ENCODE measurements at places on chromosomes 5 and 9. TPM values are rescaled to one million over a fixed set of nuclear protein-coding genes. Genes with fewer than 3 reads are reported as not detected.
A peak's percentile ranks its signal among the peaks of the same experiment; 100 is the strongest.

- no peak for DNase-seq
These were observed 174.9 kb upstream of the PAPPA start for GRCh38 chr9:115978659-115979096.

DNA sequence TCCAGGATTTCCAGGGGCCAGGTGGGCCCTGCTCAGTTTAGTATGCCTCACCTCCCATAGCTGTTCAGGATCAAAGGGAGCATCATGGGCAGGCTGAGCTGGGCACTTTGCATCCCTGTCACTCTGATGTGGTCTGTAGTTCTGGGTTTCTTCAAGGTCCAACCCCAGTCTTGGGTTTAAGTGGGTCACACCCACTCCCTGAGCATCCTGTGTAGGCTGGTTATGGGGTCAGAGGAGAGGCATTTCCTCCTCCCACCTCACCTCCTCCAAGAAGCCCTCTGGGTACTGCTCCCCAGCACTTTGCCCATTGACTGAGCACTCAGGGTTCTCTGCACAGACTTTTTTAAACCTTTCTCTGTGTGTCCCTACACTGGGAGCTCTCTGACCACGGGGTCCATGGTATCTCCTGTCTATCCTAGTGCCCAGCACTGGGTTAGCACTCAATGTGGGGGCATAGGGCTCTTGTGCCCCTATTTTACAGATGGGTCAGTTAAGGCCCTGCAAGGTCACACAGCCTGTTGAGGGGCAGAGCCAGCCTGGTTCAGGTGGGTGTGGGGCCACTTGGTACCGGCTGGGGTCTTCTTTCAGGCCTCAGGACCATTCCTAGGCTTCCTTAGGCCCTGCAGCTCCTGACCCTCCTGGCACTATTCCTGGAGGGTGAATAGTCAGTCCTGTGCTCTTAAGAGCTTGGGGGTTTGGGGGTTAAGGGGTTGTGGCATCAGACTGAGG is 19.0 kb downstream of the CXXC5 start:
- DNase-seq, result no peak

DNA sequence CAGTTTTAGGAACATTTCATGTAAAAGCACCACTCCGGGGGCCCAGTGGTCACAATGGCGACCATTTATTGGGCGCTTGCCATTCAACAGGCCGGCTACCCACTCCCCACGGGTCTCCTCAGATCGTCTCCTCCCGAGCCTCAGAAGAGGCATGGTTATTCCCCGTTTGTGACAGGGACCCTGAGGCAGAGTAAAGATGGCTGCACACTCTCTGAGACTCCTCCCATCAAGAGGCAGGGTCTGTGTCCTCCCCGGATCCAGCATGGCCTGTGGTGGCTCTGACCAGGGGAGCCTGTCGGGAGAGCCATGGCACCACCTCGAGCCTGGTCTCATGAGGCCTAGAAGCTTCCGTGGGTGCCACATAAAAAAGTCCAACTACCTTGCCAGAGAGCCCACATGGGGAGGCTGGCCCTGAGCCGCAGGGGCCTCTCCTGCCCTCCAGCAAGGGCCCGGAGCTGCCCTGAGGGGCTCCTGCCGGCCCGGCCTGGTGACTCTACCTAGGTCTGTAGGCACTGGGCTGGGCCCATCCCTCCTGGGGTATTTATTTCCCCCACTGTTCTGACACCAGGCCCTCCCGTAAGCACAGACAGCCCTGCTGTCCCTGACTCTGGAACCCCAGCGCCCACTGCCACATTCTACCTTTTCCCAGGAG is 90.8 kb downstream of the VAV2 start:
- no peak for DNase-seq

GRCh38 chr5:139306197-139306596 is 12.7 kb downstream of the MATR3 start:
- DNase-seq, result no peak

DNA sequence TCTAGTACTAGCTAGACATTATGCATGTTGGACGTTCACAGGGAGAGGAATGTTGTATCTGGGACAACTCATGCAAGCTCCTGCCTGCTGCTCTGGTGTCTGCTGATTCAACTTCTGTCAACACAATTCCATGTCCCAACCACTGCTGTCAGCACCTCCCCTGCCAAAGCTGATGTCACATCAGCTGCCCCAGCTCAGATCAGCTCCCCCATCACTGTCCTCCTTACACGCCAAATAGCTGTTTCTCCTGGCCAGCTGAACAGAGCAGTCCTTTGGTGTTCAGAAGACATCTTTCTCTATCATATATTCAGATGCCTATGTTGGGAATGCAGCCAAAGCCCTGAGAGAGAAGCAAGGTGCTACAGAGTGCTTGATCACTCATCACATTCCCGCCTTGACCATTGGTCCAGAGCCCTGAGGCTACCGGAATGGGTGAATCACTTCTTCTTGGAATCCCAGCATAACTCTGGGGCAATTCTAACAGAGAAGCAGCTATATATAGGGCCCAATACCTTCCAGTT is 223.3 kb downstream of the SEC61B start:
- DNase-seq, result peak; percentile 82

GRCh38 chr5:113692466-113692865 is 179.0 kb downstream of the YTHDC2 start:
- no peak for DNase-seq

DNA sequence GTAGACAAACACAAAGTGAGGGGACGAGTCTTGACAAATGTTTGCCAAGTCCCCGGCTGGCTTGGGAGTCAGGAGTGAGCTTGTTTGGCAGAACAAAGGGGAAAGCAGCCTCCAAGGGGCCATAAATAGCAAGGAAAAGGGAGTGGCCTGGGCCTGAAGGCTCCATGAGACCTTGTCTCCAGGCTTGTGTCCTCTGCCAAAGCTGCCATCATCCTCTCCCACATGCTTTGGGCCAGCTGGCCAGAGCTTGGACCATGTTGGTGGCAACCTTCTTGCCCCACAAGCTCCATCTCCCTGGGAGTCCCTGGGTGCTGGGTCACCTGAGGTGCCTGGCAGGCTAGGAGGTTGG is 13.3 kb upstream of the PITX1 start:
- DNase-seq, result no peak

DNA sequence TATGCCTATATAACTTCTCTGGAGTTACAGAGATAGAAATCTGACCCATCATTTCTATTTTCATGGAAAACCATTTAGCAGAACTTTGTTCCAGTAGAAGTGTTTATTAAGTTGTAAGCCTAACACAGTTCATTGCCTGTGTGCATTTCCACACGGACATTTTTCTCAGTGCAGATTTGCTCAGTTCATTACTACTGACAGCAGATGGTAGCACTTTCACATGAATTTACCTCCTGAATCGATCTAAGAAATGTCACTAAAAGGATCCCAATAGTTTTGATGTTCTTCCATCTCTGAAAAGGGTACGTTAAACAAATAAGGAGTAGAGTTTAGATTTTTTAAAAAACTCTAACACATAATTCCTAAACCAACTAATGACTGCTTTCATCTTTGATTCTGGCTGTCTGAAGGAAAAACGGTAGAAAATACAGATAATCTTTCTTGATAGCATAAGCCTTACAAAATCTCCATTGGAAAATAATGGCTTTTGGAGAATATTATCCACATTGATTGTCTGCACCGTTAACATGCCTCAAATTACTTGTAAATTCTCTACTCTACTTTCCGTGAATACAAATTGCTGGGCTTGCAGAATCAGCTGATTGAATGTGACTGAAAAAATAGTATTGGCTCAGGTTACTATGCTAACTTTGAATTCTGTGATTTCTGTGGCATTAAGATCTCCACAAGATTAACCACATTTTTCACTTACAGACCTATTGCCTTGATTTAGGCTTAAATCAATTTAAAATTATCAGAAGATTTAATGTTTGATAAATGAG is 33.1 kb downstream of the RPS23 start:
- no peak for DNase-seq

- DNase-seq, result no peak
These were observed 8.6 kb upstream of the PSAT1 start for GRCh38 chr9:78288214-78288892.

GRCh38 chr5:5583832-5584231 is 161.4 kb downstream of the ICE1 start:
- DNase-seq, result no peak

DNA sequence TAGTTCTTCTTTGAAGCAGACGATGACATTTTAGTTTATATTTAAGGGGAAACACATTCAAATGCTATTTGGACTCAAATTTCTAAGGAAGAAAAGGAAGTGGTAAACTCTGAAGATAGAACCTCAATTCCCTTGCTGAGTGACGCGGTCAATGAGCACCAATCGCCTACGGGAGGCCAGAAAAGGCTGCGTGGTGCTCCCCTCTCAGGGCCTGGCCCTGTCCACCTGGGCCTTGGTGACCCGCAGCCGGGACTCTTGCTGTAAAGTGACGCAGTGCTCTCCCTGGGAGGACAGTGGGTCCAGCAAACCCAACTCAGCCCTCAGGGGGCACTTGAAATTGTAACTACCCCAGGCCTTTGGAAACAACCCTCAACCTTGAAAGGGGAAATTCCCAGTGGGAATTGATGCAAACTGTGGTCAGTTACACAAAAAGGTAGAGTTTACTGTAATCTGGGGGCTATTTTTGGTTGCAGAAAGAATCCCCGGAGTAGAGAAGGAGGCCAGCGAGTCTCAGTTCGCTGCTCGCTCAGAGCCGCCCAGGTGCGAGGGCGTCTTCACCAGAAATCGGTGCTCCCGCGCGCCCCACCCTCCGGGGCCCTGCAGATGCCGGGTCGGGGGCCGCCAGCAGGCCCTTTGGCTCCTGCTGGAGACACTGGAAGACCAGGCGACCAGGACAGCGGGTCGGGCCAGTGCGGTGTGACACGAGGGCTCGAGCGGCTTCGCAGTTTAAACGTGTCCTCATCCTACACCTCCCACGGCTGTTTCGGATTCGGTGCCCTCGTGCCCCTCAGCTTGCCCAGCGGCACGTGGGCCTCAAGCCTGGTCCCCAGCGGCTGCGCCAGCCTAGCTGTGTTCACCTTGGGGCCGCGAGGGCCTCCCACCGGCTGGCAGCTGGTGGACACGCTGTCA is 1.4 kb upstream of the ANKRD33B start:
- DNase-seq, result no peak

- DNase-seq, result no peak
These were observed 4.7 kb upstream of the C9orf57 start for GRCh38 chr9:72065076-72065475.

DNA sequence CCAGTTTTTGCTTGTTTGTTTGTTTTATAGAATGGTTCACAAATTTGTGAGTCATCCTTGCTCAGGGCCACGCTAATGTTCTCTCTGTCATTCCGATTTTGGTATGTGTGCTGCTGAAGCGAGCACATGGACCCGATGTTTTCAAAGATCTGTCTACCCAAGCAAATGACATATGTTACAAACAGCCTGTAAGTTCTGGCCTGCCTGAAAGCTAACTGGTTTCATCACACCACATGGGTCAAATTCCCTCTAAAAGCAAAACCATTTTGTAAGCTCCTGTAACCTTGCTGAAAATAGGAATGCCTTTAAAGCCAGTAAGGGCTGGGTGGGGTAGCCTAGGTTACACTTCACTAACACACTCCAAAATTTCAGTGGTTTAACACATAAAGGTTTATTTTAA is 25.4 kb downstream of the DMRT3 start:
- no peak for DNase-seq

GRCh38 chr5:54624805-54625568 is 107.4 kb downstream of the SNX18 start:
- no peak for DNase-seq

DNA sequence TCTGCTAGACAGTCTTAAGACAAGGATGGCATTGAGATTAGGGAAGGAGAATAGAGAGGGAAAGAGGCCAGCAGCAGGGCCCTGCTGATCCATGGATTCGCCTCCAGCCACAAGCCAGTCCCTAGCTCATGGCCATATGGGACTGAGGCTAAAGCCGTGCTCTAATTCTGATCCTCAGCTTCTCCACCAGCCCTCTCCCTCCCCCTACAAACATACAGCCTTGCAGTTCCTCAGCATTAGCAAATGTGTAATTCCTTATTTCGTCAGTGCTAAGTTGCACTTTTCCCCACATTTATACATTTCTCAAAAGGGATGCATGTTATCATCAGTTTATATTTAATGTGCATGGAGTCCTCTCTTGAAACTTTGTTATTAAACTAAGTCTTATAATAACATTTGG is 34.8 kb downstream of the ZNF462 start:
- no peak for DNase-seq

GRCh38 chr5:145858959-145859358 is 13.9 kb downstream of the GRXCR2 start:
- no peak for DNase-seq

DNA sequence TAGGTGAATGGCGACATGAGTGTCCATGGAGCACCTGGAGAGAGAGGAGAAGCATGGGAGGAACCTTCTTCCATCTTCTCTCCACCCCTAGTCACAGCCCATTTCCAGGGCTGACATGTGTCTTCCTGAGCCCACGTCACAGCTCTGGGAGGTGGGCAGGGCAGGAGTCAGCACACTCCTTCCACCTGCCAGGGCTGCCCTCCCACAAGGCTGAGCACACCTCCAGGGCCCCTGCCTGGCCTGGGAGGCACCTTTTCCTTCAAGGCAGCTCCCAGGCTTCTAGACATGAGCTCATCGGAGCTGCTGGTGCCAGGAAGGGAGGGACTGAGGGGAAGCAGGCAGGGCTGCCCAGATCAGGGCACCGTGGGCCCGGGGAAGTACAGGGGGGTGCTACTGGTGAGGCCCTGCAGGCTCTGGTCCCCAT is 13.6 kb upstream of the SYNPO start:
- DNase-seq, result peak; percentile 83

DNA sequence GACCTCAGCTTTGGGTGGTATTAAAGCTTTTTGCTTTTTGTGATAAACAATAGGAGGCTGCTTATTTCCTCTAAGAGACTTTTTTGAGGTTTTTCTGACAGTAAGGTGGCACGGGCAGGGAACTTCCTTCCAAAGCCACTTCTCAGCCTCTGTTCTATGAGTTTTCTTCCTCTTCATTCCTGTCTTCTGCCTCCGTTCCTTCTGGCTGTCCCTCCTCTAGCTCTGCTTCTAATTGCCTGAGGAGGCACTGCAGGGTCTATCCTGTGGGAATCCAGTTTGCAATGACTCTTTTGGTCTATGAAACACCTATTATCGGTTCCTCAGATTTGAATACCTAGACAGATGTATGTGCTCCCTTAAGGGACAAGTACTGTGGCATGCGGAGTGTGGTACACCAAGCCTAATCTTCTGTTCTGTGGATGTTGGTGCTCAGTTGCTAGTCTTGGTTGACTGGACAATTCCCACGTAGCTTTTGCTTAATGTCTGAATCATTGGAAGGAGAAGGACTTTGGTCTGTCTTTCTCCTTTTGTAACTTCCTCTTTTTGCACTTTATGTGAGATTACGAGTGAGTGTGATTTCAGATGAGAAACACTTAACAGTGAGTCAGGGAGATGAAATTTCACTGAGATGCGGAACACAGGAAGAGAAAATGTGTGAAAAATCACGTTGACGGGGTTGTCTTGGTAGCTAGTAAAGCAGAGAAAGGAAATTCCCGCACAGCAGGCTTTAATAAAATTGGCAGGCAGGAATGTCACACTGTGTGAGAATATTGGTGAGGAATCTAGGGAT is 305.2 kb downstream of the EFNA5 start:
- no peak for DNase-seq

SEMA6A gene
- total RNA-seq, result 9.4 TPM

SPATA31C1 gene
- total RNA-seq, result not detected

IL13 gene
- total RNA-seq, result not detected

TMEM174 gene
- not detected for total RNA-seq

FAM221B gene
- not detected for total RNA-seq

ENTPD2 gene
- total RNA-seq, result 1.6 TPM

ZNF462 gene
- total RNA-seq, result 32.9 TPM

KIF27 gene
- 4.3 TPM for total RNA-seq

SNCAIP gene
- total RNA-seq, result 1.6 TPM

ATP10B gene
- total RNA-seq, result not detected

MAT2B gene
- 72.4 TPM for total RNA-seq
